ENCODE measurements at places on chromosomes 2 and 18.

GRCh38 chr2:85792783-85793441, 39.1 kb downstream of the ATOH8 start:
- DNase-seq: no peak

DNA sequence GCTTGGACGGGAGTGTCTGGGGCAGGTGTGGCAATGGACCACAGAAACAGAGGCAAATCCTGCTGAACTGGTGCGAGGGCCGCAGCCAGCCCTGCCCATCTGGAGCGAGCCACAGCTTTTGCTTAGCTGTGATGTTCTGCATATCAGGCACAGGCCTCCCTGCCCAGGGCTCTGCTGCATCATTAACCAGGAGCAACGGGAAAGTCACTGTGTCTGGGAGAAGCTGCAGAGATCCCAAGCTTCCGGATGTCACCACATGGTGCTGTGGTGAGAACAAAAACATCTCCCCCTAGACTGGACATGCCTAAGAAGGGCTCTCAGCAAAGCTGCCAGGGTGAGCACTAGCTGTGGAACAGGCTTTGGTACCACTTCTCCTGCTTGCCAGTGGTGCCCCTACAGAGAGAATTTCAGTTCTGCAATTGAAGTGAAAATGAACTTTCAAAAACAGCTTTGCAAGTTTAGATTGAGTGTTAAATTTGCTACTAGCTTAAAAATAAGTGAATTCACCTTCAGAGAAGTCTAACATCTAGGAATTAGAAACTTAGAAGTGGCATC, 172.9 kb upstream of the MYT1L start:
- no peak for DNase-seq

DNA sequence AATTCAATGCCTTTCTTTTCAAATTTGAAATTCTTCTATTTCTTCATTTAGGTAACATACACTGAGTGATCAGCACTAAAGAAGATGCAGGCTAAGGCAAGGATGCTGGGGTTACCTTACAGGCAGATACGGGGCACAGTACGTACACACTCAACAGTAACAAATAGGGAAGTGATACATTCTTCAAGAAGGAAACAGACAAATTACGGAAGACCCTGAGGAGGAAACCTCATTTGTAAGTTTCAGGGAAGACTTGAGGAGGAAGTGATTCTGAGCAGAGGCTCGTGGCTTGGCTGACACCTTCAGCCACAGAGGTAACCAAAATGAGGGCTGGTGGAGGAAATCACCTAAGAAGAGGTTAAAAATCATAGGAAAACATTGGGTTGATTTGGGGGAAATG, 1108.3 kb upstream of the KLHL29 start:
- DNase-seq: no peak

GRCh38 chr18:27964811-27965210, 212.1 kb downstream of the CDH2 start:
- DNase-seq: no peak

DNA sequence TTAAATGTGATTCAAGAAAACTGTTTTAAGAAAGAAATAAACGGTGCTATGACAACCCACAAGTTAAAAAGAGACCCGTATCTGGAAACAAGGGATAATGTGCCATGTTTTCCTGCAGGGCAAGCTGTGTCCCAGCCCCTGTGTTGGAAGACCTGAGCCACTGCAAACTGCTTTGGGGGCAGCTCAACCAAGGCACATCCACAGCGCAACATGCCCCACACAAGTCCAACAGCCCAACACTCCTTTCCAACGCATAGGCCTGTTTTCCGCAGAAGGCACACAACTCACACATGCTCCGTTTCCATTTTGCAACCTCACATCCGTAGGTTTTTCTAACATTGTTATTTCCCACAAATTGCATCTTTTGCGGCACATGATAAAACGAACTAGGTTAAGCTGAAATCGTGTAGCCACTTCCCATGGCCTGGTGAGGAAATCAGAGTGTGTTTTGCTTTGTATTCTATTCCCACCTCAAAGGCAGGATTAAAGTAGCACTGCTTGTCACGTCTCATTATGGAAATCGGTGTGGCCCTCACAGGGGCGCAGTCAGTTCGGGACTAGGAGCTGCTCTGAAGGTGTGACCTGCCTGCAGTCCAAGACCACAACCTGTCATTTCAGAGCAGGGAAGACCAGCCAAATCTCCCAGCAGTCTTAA, 50.5 kb upstream of the ZNF516 start:
- no peak for DNase-seq

DNA sequence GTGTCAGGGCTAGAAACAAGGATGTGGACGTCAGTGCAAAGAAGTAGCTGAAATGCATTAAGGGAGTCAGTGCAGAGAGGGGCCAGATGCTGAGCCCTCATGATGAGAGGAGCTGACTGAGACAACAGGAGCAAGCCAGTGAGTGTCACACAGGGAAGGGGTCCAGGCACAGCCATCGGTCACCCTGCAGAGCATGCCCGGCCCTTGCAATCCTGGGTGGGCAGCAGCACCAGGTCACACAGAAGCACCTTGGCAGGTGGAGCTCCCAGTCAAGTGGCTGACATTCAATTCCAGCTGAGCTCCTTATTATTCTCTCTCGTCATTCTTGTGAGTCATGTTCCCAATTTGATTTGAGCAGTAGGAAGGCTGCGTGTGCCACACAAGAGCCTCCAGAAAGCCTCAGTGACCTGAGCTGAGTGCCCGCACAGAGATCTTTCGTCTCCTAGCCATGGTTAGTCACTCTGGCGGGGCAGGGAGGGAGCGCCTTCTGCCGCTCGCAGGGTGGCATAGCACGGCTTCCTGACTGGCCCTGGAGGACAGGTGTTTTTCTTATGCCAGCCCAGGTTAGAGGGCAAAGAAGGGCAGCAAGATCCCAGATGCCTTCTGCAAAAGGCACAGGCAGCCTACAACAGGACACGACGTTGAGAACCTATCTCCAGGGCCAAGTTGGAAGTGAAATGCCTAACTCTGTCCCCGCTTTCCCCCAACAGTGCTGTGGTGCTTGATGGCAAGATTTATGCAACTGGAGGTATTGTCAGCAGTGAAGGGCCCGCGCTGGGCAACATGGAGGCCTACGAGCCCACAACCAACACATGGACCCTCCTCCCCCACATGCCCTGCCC, 220.9 kb downstream of the ATAD2B start:
- no peak for DNase-seq

GRCh38 chr2:136068581-136069227, 49.2 kb downstream of the CXCR4 start:
- DNase-seq: peak; percentile 28

Data from CD4-positive, alpha-beta T cell treated with Interleukin-17A for 4 hours (primary cell).